Activated CD4-positive, alpha-beta T cell treated with anti-CD3 and anti-CD28 coated beads for 36 hours (primary cell): ENCODE measurements at places on chromosomes 2 and 18. TPM values are rescaled to one million over a fixed set of nuclear protein-coding genes. Genes with fewer than 3 reads are reported as not detected.

The DRC1 gene
- not detected for total RNA-seq

The HK2 gene
- total RNA-seq: 84.4 TPM

The SCYGR4 gene
- total RNA-seq: not detected

The CELF4 gene
- not detected for total RNA-seq

The C2orf15 gene
- 0.87 TPM for total RNA-seq

The STK25 gene
- 93.5 TPM for total RNA-seq

The MAPK4 gene
- not detected for total RNA-seq

DNA sequence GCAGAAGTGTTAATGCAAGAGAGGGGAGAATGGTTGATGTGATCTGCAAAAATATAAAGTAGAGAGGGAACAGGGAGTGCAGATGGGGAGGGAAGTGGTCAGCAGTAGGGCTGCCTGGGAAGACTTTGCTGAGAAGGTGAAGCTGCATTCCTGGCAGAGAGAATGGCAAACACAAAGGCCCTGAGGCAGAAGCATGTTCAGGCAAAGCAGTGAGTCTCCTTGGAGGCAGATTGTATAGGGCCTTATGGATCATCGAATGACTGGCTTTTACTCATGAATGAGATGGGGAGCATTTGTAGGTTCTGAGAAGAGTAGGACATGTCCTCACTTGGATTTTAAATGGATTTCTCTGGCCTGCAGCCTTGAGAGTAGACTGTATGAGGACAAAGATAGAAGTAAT lies 9.5 kb downstream of the ITGA6 start:
- no peak for DNase-seq

GRCh38 chr2:159051661-159052060 lies 83.2 kb downstream of the TANC1 start:
- DNase-seq: no peak

DNA sequence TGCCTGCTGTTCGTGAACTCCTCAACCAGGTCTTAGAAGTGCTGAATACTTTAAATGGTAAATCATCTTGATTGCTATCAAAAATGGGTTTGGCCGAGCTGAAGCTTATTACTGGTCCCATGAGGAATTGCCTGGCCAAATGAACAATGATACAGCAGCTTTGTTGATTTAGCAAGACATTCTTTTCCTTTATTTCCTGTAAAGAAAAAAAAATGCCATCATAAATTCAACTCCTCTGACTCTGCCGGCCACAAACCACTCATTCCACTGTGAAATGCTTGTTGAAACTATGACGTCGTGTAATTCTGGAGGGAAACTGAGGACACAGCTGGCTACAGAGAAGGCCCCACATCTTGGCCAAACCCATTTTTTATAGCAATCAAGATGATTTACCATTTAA lies 74.2 kb upstream of the ID2 start:
- no peak for DNase-seq

DNA sequence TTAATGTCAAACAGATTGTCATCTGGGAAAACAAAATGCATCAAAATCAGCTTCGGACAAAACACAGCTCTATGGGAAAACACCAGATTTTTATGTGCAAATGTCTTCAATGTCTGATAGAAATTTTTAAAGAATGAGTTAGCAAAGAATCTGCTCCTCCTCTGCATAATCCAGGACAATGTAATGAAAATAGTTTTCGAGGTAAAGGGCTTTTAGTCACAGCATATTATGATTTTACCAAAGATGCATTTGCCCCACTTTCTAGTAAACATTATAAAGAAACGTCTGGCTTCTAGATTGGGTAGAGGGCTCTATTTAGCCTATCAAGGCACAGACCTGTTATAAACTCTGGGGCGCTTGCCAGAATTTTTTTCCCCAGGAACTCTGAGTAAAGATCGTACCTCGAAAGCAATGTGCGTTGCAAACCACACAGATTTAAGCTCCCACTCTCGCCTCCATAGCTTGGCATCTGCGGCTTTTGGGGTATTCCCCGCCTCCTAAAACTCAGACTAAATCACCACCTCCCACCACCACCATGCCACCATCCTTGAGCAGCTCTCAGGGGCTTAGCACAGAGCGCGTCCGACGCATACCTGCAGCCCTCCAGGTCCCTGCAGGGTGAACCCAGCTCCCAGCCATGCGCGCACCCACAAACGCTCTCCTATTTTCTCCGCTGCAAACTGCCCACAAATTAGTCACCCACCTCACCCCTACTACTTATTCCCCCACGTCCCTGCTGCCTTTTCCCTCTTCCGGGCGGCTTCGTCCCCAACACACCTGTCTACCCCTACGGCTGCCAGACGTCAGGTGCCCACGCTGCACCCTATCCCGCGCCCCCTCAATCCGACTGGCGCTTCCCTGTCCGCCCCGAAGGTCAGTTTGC lies 829 bp downstream of the ACVR1C start:
- peak; percentile 71 for DNase-seq

DNA sequence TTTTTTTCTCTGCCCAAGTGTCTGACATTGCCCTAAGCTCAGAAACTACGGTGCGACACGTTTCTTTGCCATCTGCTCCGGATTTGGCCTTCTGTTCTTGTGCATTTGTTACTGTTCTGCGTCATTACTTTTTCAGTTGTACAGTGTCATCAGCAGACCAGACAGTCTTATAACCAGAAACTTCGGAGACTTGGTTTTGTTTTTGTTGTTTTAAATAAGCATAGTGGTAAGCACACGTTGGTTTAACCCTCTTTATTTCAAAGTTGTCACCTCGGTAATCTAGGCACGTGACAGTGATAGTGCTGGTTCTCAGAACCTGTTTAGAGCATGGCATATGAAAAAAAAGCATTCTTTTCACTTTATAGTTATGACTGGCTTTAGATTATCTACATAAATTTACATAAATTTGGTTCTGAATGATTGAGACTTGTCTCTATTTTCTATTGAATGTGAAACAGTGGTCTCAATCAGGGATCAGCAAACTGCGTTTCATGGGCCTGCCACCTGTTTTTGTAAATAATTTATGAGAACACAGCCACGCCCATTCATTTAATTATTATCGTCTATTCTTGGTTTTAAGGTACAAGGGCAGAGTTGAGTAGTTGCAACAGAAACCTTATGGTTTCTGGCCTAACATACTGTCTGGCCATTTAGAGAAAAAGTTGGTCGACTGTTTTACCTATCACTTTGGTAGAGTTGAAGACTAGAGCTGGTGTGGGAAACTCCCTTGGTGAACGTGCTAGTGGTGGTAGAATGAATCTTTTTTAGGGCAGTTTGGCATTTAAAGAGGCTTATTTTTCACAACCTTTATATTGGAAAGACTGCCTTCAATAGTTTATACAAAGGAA lies 106.5 kb downstream of the ZNF532 start:
- no peak for DNase-seq

DNA sequence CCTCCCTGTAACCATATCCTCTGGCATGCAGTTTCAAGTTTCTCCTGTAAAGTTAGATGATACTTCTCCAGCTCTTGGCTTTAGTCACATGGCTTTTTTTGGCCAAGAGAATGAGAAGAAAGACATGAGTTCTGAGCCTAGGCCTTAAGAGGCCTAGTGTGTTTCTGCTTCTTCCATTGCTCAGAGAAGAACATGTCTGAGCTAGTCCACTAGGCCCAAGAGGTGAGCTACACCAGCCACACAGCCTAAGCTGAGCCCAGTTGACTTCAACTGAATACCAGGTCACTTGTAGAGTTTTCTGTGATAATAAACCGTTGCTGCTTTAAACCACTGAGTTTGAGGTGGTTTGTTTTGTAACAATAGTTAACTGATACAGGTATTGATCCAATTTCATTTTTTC lies 19.9 kb upstream of the EFEMP1 start:
- DNase-seq: no peak

- DNase-seq: peak; percentile 72
Measured at GRCh38 chr2:238513346-238513745, 86.6 kb downstream of the ASB1 start.

- DNase-seq: no peak
Measured at GRCh38 chr2:71720283-71720560, 266.9 kb downstream of the DYSF start.

DNA sequence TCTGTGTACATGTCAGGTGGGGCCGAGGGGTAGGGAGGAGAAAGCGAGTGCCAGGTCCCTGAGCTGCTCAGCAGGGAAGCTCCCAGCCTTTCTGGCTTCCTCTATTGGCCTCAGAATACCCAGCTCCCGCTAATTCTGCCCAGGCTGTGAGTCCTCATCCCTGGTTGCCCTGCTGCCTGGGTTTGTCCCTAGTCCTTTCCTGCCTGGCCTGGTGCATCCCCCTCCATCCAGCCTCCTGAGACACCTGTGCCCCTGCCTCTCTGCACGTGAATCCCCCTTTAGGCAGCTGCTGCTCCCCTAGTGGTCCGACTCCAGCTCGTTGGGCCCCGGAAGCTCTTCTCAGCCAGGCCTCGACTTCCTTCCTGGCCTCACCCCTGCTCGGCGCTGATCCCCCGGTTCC lies 54.6 kb downstream of the INHBB start:
- no peak for DNase-seq

GRCh38 chr2:68832233-68832869 lies 38.8 kb downstream of the BMP10 start:
- peak; percentile 52 for DNase-seq

DNA sequence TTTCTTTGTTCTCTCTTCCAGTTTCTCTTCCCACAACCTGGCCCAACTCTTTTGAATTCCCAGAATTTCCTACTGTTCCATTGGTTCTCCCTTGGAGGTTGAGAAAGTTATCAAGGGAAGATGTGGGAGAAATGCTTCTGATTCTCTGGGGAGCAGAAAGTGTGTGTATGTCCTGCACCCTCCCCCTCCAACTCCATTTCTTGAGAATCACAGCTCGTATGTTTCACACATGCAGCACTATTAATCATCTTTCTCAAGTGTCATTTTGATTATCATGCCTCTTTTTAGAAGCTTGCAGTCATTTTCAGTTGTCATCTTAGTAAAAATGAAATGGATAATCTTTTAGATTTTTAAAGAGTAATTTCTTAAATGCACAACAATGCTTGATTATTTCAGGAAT lies 296.8 kb upstream of the SLC39A10 start:
- DNase-seq: peak; percentile 17

- DNase-seq: no peak
Measured at GRCh38 chr2:207085110-207085509, 80.6 kb downstream of the KLF7 start.

GRCh38 chr2:72367530-72368225 lies 220.0 kb upstream of the CYP26B1 start:
- no peak for DNase-seq

DNA sequence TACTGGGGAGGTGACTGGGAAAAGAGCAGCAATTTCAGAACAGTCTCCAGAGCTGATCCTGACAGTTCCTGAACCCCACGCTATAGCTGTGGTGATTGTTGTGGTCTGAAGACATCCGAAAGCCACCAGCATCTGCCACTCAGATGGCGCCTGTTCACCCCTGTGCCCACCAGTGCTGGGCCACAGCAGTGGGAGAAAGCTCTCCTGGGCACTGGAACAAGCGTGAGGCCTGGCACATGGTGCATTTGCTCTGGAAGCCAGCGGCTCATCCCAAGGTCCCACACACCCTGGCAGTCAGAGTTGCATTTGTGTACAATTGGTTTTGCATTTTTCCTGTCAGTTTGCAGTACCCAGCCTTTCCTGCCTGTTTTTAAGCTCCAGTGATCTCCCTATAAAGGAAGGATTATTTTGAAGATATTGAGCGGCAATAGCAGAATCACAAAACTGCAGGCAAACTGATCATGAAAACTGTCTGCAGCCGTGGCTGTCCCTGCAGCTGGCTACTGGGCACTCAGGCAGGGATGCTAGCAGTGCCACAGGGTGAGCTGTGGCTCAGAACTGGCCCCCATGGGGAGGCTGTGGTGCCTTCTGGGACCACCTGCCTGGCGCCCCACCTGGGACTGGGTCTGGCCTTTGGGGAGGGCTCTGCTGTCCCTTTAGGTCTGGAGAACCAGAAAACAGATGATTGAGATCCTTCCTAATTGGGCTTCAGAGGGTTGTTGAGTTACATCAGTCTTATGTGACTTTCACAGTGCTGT lies 30.1 kb downstream of the IMPA2 start:
- DNase-seq: no peak

DNA sequence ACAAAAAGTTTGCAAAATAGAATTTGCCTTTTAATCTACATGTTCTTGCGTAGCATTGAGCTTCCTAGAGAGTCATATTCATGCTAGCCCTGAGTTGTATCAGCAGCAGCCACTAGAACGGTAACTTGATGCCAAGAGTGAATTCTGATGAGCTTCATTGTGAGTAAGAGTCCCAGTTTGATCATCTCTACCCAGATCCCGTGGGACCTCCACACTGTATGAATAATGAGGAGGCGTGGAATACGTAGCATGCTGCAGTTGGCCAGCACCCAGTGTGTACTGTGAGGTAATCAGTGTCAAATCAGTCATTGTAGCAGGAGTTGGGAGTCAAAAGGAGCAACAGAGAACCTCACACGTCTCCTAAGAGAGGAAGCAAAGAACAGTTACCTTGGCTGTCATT lies 197.9 kb downstream of the NEDD4L start:
- no peak for DNase-seq

DNA sequence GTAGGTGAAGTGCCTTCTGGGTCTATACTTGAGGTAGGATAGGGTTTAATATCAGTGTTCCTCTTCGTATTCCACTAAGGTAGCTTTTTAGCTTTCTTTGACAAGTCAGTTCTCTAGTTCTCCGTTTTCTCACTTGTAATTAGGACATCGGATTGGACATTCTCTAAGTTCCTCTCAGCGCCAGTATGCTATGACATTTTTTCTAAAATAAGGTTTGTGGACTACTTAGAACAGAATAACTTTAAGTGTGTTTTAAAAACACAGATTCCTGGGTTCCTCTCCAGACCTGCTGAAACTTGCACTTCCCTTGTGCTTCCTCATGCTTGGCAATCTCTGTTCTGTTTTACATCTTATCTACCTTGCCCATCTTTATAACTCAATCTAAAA lies 69.3 kb upstream of the YWHAQ start:
- DNase-seq: no peak

DNA sequence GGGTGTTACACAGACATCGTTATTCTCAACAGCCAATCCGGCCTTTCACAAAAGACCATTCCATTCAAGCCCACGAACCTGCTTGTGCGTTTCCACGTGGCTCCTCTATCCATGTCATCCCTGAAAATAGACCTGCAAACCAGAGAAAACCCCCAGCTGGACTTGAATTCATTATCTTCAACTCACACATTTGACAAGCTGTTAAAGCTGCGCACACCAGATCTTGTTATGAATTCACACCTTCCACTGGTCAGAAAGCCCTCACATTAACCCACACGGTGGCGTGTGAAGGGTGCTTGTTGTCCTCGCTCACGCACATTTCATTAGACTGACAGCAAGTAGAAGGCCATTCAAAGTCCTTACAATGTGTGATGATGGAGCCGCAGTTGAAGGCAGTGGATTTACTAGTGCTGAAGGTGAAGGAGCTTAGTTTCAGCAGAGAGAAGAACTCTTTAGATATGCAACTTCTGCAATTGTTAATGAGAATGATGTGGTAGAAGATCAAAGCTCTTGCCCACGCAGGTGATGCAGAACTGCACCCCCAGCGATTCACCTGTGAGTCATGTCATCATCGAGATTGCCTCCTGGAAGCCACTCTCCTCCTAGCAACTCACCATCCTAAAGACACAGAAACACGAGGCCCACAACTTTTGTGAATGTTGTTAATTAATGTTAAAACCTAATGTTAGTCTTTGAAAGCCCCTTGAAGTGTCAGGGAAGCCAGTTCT lies 224.8 kb upstream of the SOX11 start:
- peak; percentile 20 for DNase-seq
